ENCODE measurements at places on chromosomes 16 and 17.

GRCh38 chr16:20349615-20350014, 2.9 kb downstream of the UMOD start:
- DNase-seq, result no peak

DNA sequence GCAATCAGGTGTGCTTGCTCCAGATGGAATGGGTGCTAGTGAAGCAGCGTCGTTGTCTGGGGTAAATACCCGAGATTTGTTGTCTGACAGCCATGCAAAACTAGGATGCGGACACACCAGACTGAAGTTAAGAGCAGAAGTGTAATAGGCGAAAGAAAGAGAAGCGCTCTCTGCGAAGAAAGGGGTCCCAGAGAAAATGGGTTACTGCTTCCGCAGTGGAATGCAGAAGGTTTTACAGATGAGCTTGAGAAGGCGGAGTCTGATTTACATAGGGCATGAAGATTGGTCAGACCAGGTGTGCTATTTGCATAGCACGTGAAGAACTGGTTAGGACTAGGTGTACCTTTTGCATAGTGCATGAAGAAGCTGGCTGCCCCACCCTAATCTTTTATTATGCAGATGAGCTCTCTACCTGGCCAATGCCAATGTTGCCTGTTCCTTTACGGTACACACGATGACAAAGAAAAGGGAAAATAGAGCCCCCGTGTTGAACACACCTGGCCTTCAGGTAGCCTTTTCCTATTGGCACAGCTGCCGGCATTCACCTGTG, 32.0 kb upstream of the SNN start:
- DNase-seq, result no peak

- no peak for DNase-seq
These were observed 4.3 kb upstream of the C16orf92 start for GRCh38 chr16:30018731-30019158.

DNA sequence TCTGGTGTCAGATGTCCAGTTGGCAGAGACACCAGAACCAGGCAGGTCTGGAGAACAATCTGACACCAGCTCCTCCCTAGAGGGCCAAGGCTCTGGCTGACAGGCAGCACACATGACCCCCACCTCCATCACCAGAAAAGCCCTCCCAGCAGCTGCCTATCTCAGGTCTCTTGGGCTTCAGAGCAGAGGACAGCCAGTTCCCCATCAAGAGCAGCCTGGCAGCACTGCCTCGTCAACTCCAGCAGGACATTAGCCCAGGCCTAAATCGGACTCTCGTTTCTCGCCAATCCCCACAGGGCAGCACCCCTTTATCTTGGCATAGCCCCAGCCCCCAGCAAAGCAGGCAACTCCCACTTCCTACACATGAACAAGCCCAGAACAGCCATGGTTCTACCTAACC, 4.4 kb downstream of the JUP start:
- no peak for DNase-seq

DNA sequence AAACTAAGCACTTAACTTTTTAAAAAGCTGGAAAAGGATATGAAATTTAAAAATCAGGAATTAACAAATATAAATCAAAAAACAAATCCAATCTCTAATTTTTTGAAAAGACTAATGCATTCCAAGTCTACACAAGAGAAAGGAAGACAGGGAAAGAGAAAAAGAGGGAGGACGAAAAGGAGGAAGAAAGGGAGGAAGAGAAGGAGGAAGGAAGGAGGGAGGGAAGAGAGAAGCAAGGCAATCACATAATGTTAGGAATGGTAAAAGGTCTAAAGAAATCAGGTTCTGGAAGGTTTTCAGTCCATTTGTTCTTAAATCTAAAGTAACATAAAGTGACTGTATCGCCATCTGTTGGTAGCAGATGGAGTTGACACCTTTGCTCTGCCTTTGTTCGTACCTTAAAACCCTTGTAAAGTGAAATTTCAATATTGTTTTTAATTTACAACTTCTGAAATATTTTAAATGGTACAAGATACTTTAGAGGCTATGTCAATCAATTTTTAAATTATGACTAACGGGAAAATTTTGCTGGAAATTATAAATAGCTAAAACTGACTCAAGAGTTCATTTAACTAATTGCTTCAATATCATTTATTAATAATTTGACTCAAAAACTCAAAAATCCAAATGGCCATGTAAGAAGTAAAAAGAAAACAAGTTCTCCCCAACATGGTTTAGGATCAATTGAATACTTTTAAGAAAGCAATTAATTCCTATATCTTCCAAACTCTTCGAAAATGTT, 20.4 kb upstream of the CDYL2 start:
- peak; percentile 70 for DNase-seq

DNA sequence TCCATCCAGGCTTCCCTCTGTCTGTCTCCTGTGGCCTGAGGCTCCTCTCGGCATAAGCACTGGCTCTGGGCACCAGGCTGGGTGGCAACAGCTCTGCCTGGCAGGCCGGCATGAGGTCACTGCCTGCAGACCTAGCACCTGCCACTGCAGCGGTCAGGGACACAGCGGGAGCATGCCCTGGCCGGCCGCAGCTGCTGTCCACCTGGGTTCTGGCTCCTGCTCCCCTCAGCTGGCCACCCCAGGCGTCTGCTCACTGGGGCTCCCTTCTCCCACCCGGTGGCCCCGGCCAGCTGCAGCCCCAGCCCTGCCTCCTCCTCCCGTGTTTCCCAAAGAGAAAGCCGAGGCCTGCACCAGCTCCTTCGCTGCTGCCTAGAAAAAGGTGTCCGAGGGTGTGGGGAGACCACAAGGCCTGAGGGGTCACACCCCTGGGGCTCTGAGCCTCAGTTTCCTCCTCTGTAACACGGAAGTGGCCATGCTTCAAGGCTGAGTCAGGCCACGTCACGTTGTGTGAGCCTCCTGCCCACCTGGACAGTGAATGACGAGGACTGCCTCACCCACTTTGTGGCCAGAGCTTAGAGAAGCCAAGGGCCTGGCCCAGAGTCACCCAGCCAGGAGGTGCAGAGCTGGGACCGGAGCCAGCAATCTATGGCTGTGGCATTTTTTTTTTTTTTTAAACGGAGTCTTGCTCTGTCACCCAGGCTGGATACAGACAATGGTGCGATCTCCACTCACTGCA, 6.7 kb downstream of the NTHL1 start:
- DNase-seq, result no peak

DNA sequence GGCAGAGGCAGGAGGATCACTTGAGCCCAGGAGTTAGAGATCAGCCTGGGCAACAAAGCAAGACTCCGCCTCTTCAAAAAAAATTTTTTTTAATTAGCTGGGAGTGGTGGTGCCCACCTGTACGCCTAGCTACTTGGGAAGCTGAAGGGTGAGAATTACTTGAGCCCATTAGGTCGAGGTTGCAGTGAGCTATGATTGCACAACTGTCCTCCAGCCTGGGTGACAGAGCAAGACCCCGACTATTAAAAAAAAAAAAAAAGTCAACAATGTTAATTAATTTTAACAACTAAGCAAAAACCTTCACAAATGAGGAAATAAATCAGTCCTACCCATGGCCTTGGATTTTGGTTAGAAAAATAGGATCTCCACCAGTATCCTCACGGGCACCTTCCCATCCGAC, 5.4 kb downstream of the DHX58 start:
- no peak for DNase-seq

DNA sequence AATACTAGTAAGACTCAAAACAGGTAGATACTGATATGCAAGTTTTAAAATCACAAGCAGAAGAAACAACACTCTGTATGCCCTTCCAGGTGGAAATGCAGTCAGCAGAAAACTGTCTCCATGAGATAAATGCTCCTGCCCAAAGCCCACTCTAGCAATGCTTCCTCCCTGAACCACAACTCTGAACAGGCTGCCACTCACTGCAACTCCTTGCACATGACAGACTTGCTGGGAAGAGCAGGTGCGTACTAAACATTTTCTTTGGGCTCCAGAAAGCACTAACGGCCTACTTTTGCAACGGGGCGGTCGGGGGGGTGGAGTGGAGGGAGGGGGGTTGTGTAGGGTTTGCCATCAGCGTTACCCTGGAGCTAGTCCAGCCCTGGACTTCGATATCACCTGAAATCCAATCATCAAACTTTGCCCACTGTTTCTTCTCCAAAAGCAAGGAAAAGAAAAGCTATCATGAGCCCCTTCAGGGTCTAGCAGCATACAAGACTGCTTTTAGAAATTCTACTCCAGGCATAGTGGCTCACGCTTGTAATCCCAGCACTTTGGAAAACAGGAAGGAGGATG, 46.1 kb downstream of the ANKRD11 start:
- no peak for DNase-seq

DNA sequence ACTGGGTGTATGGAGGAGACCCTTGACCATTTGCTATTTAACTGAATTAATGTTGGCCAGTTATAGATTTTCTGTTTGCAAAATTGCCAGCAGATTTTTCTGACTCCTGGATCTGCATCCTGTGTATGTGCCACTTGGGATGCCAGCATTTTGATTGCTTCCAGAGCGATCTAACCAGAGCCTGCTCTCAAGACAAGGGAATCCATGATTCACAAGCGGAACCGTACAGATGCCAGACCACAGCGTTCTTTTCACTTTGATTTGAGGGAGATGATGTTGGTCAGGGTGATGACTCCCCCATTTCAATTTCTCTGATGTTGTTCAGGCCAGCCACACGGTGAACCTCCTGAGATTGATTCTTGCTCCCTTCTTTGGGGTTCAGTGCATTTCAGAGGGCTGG, 228.7 kb downstream of the CDH13 start:
- DNase-seq, result no peak

DNA sequence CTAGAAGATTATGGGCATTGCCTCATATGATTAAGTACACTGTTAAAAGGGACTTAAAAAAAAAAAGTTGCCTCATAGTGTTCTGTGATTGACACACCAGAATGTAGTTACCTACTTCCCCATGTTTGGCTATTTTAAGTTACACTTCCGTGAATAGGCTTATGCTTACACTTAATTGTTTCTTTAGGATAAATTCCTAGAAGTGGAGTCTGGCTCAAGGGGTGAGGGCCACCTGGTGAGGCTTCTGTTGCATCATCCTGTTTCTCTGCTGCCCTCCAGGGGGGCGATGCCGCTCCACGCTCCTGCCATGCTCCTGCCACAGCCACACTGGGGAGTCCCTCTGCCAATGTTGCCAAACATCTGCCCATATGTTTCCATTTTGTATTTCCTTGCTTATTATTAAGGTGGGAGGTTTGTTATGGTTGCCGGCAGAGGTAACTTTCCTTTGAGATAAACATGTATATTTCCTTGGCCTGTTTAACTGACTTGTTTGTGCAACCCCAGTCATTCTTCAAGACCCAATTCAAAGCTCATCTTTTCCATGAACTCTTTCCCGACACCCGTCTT, 73.1 kb downstream of the KSR1 start:
- DNase-seq, result peak; percentile 35

DNA sequence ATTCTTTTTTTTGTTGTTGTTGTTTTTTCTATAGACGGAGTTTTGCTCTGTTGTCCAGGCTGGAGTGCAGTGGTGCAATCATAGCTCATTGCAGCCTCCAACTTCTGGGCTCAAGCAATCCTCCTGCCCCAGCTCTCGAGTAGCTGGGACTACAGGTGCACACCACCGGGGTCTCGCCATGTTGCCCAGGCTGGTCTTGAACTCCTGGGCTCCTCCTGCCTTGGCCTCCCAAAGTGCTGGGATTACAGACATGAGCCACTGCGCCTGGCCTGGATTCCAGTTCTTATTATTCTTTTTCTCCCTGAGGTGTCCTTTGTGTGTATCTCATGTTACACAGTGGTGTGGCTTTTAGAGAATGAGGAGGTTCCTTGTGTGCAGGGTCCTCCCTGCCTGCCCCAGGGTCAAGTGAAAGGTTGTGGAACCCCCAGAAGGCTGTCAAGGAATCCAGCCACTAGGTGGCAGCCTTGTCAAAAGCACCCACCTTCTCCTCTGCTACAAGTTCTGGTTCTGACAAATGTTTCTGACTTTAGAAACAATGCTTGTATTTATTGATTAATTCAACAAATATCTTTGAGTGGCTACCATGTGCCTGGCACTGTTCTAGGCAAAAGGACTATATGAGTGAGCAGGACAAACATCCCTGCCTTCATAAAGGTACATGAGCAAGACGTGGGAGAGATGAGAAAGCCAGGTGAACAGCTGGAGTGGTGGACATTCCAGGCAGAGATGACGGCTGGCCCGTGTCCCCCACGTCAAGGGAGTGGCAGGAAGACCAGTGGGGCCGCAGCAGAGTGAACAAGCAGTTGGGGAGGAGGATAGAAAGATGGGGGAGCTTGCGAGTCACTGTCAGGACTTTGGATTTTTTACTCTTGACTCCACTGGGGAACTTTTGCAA, 112.4 kb downstream of the SPECC1 start:
- DNase-seq, result peak; percentile 70

DNA sequence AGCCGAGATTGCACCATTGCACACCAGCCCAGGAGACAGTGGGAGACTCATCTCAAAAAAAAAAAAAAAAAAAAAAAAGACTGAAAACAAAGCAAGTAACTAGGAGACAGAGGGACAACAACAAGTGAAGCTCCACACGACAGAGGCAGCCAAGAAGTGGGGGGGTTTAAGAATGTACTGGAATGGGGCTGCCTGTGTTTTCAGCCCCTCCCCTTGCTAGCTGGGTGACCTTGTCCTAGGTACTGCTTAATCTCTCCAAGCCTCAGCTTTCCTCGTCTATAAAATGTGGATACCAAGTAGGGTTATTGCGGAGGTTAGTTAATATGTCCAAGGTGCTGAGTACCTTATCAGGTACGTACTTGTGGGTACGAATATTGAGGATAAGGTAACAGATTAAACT, 163.8 kb upstream of the CACNG5 start:
- no peak for DNase-seq

DNA sequence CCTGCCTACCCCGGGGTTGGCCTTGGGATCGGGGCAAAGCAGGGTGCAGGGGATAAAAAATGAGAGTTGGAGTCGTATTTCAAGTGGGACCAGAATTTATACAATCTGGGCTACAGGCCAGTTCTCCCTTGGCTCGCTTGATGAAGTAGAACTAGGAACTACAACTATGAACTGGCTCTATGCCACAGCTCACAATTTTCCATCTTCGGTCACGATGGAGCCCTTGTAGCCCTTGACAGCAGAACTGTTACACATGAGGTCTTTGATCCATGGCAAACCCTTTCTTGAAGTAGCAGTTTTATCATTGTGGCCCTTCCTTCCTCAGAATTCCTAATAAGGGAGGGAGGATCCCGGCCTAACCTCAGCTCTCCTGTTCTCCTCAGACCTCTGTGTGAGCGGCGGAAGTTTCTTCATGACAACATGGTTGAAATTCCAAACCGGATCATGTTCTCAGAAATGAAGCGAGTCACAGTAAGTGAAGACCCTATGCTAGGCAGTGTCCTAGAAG, 17.1 kb downstream of the LIG3 start:
- no peak for DNase-seq

GRCh38 chr16:71966932-71967331, 33.3 kb downstream of the PKD1L3 start:
- no peak for DNase-seq

GRCh38 chr16:66594739-66595138, 9.8 kb upstream of the CMTM3 start:
- no peak for DNase-seq

- no peak for DNase-seq
These were observed 169.3 kb downstream of the RAB11FIP4 start for GRCh38 chr17:31560616-31561235.

All from activated CD4-positive, alpha-beta T cell treated with anti-CD3 and anti-CD28 coated beads, Interleukin-2, Interleukin-6, amounts not matched to agents 100 ng/mL and 50 ng/mL, durations not matched to agents 16 hours and 8 hours (primary cell).